ENCODE measurements at places on chromosomes 6 and 20.

DNA sequence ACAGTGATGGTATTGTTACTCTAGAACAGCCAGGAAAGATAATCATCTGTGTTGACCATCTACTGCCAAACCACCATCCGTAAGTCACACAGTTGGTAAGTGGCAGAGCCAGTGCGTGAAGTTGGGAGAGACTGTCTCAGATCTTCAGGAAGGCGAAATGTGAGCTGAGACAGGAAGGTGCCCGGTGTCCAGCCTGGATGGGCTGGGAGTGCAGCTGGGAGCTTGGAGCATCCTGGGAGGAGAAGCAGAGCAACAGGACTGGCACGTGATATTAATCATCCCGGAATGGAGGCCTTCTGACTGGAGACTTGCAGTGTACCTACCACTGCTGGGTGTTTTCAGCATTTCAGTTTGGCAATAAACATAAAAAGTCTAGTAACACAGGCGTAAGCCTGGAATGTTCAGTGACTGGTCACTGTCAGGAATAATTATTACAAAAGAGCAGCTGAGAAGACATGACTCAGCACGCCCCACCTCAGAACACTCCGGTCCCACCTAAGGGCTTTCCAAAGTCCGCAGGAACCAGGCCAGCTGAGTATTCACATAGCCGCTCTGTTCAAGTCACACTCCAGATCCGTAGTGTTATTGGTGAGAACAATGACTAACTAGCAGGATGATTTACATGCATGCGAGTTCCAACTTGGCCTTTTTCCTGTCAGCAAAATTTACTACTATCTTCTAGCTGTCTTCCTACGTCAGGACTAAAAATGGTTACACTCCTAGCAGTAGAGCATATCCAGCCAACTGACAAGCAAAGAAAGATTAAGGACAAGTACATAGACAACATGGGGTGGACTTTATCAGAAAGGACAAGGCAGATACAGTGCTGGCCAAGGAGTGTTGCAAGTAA lies 45.1 kb upstream of the PNRC1 start:
- DNase-seq: peak; percentile 97

- peak; percentile 66 for DNase-seq
Observed at GRCh38 chr6:4125933-4126864, 9.2 kb downstream of the ECI2 start.

GRCh38 chr6:18139935-18140621 lies 14.8 kb downstream of the TPMT start:
- no peak for DNase-seq

- DNase-seq: peak; percentile 42
Observed at GRCh38 chr20:56411759-56412472, at the start of gene CASS4. Gene CASS4, plus strand, starts transcription at chr20:56412260. Its CDS starts 199 bp downstream, at chr20:56412459.

GRCh38 chr6:121934451-121934850 lies 465.0 kb upstream of the HSF2 start:
- DNase-seq: no peak

GRCh38 chr6:95515975-95516374 lies 61.4 kb upstream of the MANEA start:
- no peak for DNase-seq

GRCh38 chr6:151822252-151823111 lies 15.0 kb downstream of the ESR1 start:
- DNase-seq: no peak

DNA sequence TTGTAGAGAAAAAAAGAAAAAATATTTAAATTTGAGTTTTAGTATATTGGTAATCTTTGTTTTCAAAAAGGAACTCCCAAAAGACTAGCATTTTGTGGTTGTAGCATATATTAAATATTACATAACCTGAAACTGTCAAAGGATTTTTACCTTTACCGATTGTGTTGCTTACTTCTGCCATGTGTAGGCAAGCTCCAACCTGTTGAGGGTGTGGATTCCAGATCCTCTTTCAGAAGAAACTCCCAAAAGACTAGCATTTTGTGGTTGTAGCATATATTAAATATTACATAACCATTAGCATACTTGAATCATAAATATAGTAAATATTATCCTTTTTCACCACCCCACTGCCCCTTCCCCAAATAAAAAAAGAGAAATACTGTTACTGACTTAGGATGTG lies 3.2 kb downstream of the DSE start:
- DNase-seq: no peak

DNA sequence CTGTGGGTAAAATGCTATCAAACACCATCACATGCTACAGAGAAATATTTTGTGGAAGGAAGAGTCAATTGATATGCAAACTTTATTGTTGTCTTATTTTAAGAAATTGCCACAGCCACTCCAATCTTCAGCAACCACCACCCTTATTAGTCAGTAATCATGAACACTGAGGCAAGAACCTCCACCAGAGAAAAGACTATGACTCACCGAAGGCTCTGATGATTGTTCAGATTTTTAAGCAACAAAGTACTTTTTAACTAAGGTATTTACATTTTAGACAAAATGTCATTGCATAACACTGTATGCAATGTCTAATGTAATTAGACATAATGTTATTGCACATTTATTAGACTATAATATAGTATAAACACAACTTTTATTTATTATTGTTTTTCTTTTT lies 26.2 kb upstream of the MMP24 start:
- DNase-seq: peak; percentile 54

- no peak for DNase-seq
Observed at GRCh38 chr6:154223296-154223695, 133.3 kb downstream of the IPCEF1 start.

- DNase-seq: no peak
Observed at GRCh38 chr6:16200321-16200883, 38.0 kb upstream of the GMPR start.

- no peak for DNase-seq
Observed at GRCh38 chr20:24097506-24098245, 109.1 kb upstream of the GGTLC1 start.

DNA sequence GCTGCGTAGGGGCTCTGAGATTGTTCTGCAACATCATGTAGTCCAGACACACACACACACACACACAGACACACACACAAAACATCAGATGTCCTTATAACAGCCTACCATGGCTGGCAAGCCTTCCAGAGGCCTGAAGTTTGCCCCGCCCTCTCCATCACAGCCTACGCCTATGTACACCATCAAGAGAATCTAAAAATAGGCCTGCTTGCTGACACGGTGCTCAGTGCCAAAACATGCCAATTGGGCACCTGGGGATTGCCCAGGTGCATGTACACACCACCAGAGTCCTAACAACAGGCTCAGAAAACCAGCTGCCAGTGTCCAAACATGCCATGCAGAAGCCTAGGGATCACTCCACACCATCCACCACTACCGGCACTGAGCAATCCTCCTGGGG lies 391.7 kb upstream of the SPTLC3 start:
- no peak for DNase-seq

GRCh38 chr6:3825331-3825831 lies 23.8 kb upstream of the FAM50B start:
- DNase-seq: no peak

DNA sequence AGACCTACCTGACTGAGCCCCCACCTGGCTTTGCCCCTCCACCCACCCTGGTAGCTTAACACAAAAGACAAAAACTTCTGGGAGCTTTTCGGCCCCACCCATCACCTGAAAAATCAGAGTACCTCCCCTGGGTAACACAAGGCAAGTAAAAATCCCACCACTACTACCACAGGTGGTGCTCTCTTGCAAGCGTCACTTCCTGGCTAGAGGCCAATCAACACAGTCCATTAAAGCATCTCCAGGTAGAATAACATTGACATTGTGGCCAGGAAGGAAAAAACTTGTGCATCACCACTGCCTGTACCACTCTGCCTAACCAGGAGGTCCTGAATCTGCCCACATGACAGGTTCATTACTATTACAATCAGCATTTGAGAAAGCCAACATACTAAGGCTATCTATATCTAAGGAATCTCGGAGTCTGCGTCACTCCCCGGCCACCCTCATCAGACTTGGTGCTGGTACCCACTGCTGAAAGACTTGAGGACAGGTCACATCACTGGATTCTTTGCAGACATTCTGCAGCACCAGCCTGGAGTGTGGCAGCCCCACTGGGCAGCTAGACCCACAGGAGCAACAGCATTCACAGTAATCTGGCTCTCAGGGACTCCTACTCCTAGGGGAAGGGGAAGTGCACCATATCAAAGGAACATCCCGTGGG lies 125.9 kb downstream of the CDK19 start:
- DNase-seq: no peak

- DNase-seq: no peak
Observed at GRCh38 chr6:150343434-150343833, 25.4 kb upstream of the IYD start.

DNA sequence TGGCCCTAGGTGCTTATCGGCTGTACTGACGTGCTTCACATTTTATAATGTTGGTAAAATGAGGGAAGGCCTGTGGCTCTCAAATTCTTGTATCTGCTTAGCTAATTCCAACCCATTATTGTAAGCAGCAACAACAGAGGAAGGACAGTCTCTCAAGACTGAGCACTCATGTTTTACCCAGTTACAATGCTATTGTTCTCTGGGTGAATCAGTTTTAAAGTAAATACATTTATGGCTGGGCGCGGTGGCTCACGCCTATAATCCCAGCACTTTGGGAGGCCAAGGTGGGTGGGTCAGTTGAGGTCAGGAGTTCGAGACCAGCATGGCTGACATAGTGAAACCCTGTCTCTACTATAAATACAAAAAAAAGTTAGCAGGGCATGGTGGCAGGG lies 194.6 kb downstream of the PRKN start:
- DNase-seq: no peak

GRCh38 chr20:20816969-20817755 lies 104.7 kb upstream of the RALGAPA2 start:
- no peak for DNase-seq

DNA sequence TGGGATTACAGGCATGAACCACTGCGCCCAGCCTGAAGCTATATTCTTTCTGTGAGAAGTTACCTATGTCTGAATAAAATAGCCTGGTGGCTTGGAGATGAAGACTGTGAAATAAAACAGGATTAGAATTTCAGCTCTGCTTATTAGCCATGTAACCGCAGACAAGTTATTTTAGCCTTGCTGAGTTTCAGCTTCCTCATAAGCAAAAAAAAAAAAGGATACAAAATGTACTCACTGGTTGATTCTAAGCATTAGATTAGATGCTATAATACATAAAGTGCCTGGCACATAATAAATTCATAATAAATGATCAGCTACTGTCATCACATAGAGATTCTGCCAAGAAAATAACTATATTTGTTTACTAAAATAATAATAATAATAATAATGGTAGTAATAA lies 98.8 kb downstream of the EPB41L2 start:
- DNase-seq: no peak

GRCh38 chr6:154668156-154668555 lies 65.1 kb upstream of the SCAF8 start:
- no peak for DNase-seq

DNA sequence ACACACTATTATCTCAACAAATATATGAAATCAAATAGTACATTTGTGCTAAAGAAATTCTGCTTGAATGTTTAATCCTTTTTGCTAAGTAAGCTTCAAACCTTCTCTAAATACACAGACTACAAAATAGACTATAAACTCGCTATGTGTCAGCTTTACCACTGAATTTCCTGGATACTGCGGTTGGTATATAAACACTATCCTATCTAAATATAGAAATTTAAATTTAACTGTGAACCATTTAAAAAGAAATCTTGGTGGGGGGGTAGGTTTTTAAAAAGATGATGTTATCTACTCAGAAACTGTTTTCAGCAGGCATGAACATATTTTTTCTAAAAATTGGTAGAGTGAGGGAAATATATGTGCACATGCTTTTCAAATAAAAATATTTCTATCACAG lies 306.5 kb upstream of the RUNX2 start:
- no peak for DNase-seq

GRCh38 chr6:157527471-157527907 lies 146.5 kb downstream of the ZDHHC14 start:
- DNase-seq: no peak

DNA sequence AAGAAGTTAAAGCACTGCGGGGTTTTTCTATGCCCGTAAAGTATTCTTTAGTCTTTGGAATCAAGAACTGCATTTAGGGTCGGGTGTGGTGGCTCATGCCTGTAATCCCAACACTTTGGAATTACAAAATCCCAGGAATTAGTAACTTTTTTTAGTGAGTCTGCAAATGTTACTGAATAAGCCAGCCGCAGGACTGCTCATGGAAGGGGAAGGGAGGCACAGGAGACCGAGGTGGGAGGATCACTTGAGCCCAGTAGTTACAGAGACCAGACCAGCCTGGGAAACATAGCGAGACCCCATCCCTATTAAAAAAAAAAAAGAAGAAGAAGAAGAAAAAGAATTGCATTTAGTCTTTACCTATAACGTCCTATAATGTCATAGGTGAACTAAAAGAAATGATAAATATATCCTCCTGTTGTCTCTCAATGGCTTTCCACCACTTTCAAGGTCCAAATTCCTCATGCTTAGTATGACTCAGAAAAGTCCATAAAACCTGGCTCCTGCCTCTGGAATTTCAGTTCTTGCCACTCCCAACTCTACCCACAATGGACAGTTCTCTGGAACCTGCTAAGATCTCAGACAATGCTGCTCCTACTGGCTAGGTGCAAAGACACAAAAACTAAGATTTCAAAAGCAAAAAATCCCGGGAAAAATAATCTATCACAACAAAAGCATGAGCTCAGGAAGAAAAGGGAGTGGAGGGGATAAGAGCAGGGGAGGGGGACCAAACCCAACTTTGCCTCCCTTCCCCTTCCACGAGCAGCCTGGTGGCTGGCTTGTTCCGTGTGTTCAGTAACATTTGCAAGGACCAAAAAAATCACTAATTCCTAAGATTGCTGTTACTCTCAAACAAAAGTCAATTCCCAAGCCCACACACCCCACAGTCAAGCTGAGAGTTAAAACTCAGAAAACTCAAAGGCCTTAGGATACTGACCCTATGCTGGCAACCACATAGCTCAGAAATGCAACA lies 39.0 kb downstream of the B4GALT5 start:
- DNase-seq: no peak

All from GM04504 (cell line).